Right lobe of liver (tissue), 6 donors: ENCODE measurements at places on chromosomes 13 and 19. TPM values are rescaled to one million over a fixed set of nuclear protein-coding genes. Genes with fewer than 3 reads are reported as not detected.

CHERP gene
- 8.0 TPM for total RNA-seq

IGSF23 gene
- 10.2 TPM for total RNA-seq

GRCh38 chr13:101567841-101568240 is 115.4 kb downstream of the ITGBL1 start:
- DNase-seq: no peak

DNA sequence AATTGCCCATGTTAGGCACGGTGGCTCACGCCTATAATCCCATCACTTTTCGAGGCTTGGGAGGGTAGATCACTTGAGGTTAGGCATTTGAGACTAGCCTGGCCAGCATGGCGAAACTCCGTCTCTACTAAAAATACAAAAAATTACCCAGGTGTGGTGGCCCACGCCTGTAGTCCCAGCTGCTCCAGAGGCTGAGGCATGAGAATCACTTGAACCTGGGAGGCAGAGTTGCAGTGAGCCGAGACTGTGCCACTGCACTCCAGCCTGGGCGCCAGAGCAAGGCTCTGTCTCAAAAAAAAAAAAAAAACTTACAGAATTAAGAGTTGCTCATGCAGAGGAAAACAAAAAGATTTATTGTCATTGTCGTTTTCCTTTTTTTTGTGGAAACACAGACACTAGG is 3.4 kb upstream of the PSMC4 start:
- no peak for DNase-seq
